ENCODE measurements at places on chromosomes 2 and 18.

- no peak for DNase-seq
Measured at GRCh38 chr2:33014268-33014667, 67.5 kb downstream of the LTBP1 start.

- DNase-seq: peak; percentile 16
Measured at GRCh38 chr2:195559431-195559914, 97.6 kb upstream of the SLC39A10 start.

- no peak for DNase-seq
Measured at GRCh38 chr2:26059542-26059941, 25.7 kb downstream of the RAB10 start.

DNA sequence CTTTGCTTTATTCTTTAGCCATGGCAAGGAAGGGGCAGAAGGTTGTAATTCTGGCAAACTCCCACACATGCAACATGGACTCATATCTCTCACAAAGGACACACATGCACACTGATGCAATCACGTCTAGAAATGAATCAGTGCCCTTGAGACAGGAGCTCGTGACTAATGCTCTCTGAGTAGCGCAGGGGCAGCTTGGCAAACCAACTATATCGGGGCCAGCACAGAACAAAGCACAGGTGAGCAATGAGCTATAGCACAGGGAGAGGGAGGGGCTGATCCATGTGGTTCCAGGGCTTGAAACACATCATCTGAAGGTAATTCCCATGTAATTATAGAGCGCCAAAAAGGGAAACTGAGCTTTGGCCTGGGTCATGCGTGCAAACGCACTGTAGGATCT lies 165.2 kb upstream of the KLF7 start:
- DNase-seq: peak; percentile 91

- DNase-seq: peak; percentile 81
Measured at GRCh38 chr18:11851806-11852337, 659 bp downstream of the CHMP1B start.

DNA sequence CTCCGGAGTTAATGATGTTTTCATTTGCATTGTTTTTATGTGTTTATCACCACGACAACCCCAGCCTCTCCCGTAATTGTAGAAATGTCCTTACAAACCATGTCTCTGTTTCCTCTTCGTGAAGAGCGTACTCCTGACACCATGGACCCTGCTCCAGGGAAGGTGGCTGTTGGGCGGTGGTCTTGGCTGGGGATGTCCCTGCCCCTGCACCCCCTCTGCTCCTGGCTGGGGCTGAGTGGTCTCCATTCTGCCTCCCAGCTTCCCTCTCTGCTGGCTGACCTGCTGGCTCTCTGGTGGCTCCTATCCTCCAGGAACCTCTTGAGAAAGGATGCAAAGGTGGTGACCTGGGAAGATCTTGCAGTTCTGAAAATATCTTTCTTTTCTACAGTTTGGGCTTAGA lies 81.1 kb downstream of the ASB1 start:
- no peak for DNase-seq

DNA sequence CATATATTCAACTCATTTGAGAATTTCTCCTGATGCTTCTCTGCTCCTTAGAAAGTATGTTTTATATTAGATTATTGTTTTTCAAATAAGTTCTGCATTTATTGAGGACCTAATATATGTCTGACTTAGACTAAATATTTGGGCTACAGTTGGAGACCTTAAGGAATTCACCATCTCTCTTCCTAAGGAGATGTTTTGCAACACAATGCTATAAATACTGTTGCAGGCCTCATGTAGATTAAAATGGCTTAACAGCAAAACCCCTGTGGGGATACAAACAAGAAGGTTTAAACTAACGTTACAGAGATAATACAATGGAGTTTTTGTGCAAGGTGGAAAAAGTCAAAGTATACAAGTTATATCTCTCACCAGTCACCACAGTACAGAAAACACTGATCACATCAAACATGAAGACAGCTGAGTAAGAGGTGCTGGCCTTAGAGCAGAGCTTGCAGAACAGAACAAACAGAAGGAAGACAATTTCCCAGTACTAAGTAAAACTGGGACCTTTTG lies 20.1 kb upstream of the BMPR2 start:
- DNase-seq: no peak

DNA sequence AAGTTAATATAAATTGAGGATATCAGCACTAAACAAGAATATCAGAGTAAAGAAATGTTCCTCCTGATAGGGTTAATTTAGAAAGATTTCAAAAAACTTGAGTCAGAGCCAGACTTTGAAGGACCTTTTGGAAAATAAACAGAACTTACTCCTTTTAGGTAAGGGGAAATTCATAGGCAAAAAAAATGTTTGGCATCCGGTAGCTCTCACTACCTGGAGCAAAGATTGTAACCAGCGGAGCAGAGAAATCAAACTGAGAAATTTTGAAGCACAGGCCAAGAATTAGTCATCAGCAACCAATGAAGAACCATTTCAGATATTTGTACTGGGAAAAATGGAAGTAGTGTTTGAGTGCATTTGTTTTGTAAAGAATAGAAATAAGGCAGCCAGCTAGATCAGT lies 113.0 kb downstream of the ICA1L start:
- no peak for DNase-seq

GRCh38 chr2:47309952-47310800 lies 92.8 kb upstream of the MSH2 start:
- no peak for DNase-seq

DNA sequence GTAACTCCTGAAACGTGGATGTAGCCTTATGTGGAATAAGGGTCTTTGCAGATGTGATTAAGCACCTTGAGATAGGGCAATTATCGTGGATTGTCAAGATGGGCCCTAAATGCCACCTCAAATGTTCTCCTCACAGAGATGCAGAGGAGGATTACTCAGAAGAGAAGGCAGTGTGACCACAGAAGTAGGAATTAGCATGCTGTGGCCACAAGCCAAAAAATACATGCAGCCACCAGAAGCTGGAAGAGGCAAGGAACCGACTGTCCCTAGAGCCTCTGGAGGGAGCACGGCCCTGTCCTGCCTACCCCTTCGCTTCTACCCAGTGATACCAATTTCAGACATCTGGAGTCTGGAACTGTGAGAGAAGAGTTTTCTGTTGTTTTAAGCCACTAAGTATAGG lies 47.3 kb upstream of the MGAT5 start:
- no peak for DNase-seq

DNA sequence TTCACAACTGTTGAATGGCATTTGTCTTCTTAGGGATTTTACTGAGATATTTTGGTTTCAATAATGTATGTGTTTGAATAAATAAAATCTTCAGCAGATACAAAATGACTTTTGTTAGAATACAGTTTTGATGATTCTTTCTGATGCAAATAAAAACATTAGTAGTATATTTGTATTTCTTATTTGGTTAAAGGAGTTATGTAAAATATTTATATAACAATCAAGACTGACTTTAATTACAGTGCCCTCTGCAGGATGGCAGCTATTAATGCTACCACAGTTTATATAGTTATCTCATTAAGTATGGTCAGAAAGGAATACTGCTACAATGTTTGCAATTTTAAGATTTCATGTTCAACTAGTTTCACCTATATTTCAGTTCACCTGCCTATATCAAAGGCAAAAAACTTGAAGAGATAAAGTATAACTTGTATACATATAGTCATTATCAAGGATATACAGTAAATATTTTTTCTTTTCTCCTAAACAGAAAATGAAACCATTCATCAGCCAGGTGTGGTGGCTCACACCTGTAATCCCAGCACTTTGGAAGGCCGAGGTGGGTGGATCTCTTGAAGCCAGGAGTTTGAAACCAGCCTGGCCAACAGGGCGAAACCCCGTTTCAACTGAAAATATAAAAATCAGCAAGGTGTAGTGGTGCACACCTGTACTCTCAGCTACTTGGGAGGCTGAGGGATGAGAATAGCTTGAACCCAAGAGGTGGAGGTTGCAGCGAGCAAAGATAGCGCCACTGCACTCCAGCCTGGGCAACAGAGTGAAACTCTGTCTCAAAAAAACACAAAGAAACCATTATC lies 19.8 kb downstream of the ARL5A start:
- DNase-seq: peak; percentile 34

GRCh38 chr2:199911877-199912161 lies 726 bp downstream of the C2orf69 start:
- DNase-seq: no peak

- no peak for DNase-seq
Measured at GRCh38 chr2:18496516-18496915, 63.9 kb downstream of the RDH14 start.

DNA sequence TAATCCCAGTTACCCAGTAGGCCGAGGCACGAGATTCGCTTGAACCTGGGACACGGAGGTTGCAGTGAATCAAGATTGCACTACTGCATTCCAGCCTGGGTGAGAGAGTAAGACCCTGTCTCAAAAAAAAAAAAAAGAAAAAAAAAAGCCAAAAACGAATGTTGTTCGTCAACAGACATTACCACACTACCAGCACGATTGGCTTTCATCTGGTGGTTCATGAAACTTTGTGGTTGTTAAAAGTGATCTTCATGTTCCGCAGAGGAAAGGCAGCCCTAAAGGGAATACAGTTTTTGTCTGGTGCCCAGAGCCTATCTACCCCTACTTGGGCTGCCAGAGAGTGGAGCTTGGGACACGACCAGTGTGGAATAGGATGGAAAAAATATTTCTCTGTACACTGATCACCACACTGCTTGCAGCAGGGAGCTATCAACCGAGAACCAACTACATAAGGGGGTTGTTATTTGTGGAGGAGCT lies 13.6 kb upstream of the CXCR4 start:
- DNase-seq: no peak

DNA sequence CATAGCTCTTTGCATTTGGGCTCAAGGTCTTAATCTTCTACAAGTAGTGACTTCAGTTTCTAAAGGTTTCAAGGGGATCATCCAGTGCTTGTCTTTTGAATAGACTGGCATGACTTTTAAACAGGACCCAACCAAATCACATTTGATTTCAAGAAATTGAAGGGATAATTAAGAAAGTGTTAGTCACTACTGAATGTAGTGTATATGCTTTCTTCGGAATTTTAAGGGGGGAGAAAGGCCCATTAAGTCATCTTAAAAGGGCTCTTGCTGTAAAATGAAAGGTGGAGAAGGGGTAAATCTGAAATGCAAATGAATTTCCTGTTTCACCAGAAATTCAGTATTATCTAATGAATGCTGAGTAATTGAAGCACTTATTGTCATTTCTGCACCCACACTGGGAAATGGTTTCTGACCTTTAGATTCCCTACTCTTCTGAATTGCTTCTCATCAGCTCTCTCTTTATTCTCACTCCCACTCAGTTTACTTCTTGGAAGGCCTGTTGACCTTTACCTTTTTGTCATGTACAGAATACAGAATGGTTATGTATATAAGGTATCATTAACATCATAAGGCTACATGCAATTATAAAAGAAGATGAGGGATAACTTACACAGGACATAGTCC lies 241.4 kb downstream of the SLC8A1 start:
- no peak for DNase-seq

GRCh38 chr2:162370931-162371330 lies 27.0 kb downstream of the GCA start:
- no peak for DNase-seq

DNA sequence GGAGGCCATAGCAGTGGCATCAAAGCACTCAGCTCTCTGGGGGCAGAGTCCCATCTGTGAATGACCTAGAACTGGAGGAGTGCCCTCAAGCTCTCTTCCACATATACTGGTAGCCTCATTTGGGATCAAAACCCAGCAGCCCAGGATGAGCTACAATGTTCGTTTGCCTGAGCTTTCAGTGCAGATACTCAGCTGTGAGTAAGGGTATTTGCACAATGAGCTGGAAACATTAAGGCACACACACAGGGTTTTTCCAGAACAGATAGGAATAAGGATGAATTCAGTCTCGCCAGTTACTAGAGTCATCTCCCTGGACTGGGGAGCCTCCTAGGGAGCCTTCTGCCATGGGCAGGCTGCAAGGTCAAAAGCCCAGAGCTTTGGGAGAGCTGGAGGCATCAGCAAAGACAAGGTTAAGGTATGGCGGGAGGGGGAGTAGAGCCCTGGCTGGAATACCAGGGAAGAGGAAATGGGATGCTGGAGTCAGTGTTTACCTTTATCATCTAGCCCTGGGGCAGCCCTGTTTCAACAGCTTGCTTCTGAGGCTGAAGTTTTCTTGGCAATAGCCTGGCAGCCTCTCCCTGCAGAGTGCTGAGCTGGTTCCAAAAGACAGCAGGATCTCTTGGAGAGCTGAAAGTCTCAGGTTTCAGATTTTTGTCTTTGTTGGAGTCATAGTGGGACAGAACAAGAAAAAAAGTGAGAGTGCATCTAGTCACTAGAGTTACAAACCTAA lies 187.7 kb downstream of the LOXHD1 start:
- DNase-seq: peak; percentile 30

DNA sequence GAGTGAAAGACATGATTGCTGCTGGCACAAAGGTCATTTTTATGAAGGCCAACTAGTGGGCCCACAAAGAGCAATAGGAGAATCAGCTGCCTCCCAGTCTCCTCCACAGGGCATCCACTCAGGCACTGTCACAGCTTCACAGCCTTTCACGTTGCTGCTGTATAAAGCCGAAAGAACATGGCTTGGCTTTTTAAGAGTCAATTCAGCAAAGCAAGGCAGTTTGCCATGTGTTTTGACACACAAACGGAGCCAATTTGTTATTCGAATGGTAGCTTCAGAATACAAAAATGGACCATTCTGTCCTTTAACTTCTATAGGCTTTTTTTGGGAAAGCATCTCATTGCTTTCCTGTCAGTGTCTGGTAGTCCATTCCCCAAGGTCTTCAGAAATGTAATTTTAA lies 283.4 kb upstream of the PARD3B start:
- no peak for DNase-seq

GRCh38 chr2:96150007-96150640 lies 4.9 kb upstream of the DUSP2 start:
- DNase-seq: no peak

GRCh38 chr2:195579776-195580555 lies 77.1 kb upstream of the SLC39A10 start:
- DNase-seq: no peak

- DNase-seq: no peak
Measured at GRCh38 chr2:106579750-106580197, 92.6 kb downstream of the CD8B2 start.

GRCh38 chr18:75124551-75124950 lies 84.4 kb downstream of the PTGR3 start:
- no peak for DNase-seq

DNA sequence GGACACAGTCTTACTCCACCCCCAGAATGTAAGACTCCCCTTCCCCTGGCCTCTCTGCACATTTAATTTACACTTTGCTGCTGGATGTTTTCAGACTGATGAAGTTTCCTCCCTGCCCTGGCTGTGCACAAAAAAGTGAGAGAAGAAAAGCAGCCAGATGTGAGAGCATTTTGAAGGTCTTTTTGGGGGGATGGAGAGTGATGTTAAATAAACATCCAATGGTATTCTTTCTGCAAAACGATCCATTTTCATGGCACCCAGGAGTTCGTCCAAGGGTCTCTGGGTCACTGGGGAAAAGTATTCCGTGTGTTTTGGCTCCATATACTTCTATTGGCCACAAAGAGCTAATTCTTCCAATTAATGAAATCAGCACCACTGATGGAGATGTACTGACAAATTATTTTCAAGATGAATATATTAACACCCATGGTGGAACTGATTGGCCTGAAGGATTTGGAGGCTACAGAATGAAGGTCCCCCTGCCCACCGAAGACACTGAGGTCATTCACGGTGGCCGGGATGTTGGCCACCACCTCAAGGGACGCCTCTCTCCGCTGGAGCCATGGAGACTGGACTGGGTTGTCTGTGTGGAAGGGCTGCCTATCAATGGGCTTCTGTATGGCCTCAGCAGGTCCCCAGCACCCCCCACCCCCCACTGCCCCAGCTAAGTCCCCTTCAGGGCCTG lies 107.6 kb upstream of the PKDCC start:
- DNase-seq: no peak

GRCh38 chr2:26532301-26533250 lies 54.7 kb upstream of the OTOF start:
- no peak for DNase-seq

- DNase-seq: peak; percentile 80
Measured at GRCh38 chr2:236117861-236118269, 50.3 kb downstream of the GBX2 start.
